ENCODE measurements at places on chromosomes 7 and 10.

DNA sequence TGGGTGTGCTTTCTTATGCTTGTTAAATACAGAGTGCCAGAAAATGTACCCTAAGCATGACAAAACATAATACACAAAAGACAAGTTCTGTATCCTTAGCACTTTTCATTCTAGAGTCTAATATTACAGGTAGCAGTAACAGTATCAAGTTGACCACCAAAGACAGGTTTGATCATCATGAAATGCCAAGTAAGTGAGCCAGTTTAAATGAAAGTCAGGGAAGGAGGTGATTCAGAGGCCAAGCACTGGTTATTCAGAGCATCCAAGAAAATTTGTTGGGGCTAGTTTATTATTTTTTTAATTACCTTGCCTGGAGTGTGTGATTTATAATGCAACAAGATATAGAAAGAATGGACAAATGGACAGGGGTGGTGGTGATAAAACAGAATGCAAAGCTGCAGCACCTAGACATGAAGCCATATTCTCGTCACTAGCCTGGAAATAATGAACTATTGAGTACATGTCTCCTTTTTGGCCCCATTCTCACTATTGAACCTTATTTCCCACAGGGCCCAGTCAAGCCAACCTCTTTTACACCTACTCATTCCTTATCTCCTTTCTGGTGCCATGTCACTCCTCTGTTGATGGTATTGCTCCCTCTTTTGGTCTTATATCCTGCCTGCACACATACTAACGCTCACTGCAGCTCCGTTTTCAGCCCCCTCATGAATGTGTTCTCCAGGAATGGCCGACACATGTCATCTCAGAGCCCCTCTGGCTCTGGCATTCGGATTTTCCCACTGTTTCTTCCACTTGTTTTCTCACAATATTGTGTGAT, 78.6 kb upstream of the GLCCI1 start:
- no peak for DNase-seq

DNA sequence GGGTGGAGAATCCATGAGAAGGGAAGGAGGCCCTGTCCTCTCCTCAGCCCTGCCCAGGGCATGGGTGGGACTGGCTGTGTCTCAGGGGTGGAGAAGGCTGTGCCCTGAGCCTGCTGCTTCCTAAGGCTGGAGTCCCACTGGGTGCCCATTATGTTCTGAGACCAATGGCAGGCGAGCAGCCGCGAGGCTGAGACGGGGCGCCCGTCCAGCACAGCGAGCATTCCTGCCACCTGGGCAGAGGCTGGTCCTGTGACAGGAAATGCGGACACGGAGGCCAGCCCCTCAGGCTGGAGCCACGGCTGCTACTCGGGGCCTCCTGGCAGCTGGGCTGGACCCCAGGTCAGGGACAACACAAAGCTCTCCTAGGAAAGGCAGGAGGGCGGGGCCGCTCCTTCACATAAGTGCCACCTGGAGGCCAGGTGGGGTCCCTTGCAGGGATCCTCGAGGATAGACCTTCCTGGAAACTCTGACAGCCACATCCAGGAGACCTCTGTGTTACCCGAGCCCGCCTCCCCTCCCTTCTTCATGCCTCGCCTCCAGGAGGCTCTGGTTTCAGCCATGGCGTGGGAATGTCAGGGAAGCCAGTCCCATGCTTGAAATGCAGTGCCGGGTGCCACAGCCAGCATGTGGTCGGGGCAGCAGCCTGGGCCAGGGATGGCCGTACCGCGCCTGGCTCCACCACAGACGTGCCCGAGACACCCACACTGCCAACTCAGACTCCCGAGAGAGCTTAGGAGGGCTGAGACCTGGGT, 173.9 kb downstream of the USP6NL start:
- DNase-seq = no peak

DNA sequence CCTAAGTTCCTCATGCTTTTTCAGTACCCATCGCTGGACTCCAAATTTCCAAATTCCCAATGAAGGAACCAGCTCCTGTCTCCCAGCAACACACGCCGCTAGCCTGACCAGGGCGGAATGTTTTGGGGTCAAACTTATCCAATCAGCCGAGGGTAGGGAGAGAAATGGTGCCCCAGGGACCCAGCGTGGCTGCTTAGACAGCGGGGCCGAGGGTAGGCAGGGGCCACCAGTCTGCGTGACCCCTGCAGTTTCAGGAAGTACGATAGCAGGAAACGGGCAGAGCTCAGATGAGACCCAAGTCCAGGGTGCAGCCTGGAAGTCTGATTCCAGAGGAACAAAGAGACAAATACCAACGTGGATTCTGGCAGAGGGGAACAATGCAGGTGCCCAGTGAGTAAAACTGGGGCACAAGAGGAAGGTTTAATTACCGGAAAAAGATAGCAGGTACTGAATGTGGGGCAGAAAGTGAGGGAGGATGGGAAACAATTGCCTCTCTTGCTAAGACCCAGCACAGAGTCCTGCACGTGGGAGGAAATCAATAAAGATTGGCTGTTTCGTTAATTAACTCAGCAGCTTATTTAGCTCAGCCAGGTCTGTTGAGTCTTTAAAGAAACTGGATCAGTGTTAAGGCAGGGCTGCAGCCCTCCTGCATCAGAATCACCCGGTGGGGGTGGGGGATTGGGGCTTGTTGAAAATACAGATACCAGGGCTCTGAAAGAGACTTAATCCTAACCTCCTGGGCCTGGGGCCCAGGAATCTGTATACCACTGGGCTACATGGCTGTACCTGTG, 50.4 kb upstream of the NFE2L3 start:
- peak; percentile 75 for DNase-seq

GRCh38 chr10:99539820-99540219, 7.1 kb downstream of the NKX2-3 start:
- no peak for DNase-seq

DNA sequence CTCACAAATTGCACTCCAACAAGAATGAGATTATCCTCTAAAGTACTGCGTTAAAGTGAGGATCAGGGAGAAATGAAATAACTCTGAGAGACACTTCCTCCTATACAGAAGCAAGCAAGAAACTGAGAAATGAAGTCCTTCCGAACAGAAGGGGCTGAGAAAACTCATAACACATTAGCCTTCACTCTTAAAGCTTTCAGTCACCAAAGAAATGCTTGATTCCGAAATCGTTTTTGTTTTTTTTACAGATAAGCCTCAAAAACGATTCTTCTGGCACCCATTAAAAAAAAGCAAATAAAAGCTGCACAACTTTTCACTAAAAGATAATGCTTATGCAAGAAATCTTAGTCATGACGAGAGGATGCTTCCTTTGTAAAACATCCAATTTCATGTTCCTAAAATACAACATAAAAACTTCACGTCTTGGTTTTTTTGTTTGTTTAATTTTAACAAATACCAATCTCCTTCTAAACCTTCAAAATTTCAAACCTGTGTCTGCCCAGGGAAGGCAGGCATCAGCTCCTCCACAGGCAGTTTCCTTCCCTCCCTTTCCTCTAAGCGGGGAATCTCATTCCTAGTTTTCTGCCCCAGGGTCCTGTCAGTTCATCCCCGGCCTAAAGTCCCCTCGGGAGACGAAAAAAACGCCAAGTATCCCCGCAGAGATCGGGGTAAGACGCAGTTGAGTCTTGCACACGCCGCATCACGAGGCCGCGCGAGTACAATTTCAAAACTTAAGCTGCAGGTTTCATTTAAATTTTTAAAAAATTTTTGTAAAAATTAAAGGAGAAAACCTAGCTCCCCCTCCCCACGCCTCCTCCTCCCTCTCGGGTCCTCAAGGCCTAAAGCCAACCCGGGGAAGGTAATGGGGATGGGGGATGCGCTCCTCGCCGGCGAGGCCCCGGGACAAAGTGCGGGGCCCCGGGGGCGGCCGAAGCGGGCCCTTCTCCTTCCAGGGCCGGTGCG, 1.1 kb downstream of the BAZ1B start:
- DNase-seq = peak; percentile 31
